ENCODE measurements at places on chromosomes 6 and 20. TPM values are rescaled to one million over a fixed set of nuclear protein-coding genes. Genes with fewer than 3 reads are reported as not detected.
A peak's percentile ranks its signal among the peaks of the same experiment; 100 is the strongest.

DNA sequence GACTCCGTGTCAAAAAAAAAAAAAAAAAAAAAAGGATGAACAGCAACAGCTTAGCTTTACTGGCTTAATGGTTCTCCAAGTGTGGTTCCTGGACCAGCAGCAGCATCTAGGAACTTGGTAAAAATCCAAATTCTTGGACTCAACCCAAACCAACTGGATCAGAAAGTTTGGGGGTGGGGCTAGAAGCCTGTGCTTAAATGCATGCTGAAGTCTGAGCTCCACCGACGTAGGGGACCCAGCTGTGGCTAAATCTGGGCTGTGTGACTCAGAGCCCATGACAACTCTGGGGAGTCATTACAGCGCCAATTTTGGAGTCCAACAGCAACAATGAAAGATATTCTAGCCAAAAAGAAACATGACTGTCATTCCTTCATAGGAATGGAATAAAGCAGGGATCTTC is 13.6 kb upstream of the CHD6 start:
- no peak for DNase-seq

DNA sequence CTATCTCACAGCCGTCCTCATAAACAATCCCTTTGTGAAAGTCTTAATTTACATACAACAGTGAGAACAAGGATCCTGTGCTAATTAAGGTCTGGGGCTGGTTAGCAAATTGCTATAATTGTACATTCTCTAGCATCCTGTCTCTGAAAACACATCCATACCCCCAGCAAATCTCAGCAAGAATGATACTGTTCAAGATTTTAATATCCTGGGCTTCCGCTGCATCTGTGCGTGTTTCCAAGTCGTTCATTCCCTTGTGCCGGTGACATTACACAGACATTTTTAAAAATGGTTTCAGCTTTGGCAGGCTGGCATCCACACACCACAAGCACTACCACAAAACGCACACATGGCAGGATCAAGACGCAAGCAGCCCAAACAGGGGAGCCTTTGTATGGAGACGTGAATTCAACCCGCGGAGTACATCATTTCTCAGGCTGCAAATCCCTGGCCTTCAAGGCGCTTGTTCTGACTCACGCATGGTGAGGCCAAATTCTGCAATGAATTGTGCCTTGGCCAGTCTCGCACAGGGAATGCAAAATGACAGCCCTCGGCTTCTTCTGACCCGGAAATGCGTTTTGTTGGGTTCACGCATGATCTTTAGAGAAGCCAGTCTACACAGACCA is 20.3 kb downstream of the ZMYND8 start:
- peak; percentile 94 for DNase-seq

DNA sequence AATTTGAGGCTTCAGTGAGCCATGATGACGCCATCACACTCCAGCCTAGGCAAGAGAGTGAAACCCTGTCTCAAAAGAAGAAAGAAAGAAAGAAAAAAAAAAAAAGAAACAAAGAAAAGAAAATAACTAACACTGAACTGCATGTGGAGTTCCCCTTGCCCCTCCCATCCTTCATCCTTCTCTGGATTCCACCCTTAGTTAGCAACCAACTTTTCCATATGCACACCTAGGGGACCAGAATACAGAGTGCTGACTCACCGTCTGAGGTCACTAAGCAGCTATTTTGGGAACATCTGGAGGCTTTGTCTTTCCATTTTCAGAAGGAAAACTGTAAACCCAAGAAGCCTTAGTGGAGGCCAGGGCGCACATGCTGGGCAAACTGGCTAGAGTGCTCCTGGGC is 257.4 kb downstream of the MAFB start:
- no peak for DNase-seq

GRCh38 chr20:33262658-33263065 is 20.4 kb upstream of the BPIFB1 start:
- DNase-seq = no peak

- DNase-seq = no peak
These were observed 44.7 kb downstream of the VAPB start for GRCh38 chr20:58433759-58434158.

GRCh38 chr6:106417572-106418147 is 57.1 kb downstream of the CRYBG1 start:
- DNase-seq = no peak

ABCF1 gene
- polyA plus RNA-seq = 25.4 TPM

RNF217 gene
- 1.8 TPM for polyA plus RNA-seq

All from sigmoid colon (tissue), 7 donors.